ENCODE measurements at places on chromosomes 16 and 17. TPM values are rescaled to one million over a fixed set of nuclear protein-coding genes. Genes with fewer than 3 reads are reported as not detected.

- DNase-seq, result no peak
Observed at GRCh38 chr16:12096157-12096777, 119.7 kb downstream of the SNX29 start.

GRCh38 chr16:87707097-87707496 is 58.7 kb downstream of the KLHDC4 start:
- no peak for DNase-seq

DNA sequence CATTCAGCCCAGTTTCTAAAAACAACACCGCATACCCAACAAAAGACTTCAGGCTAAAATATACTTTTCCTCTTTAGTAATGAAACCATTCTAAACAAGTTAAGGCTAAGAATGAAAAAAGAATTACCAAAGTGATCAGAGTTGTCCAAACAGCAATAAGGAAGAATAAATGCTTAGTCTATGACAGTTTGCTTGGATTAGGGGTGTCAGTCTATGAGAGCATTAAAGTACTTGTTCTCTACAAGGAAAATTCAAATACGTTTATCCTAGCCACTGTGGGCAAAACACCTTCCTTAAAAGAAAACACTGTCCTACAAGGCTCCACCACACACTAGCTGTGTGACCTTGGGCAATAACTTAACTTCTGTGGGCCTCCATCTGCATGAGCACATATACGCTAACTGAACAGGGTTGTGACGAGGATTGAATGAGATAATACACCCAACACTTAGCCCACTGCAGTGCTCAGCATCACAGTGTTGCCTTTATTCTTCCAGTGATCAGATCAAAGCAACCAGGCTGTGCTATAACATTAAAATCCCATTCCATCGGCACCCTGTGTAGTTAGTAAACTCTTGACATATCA is 53.6 kb downstream of the TEX2 start:
- no peak for DNase-seq

- DNase-seq, result no peak
Observed at GRCh38 chr16:2977440-2977839, 2.8 kb downstream of the PKMYT1 start.

DNA sequence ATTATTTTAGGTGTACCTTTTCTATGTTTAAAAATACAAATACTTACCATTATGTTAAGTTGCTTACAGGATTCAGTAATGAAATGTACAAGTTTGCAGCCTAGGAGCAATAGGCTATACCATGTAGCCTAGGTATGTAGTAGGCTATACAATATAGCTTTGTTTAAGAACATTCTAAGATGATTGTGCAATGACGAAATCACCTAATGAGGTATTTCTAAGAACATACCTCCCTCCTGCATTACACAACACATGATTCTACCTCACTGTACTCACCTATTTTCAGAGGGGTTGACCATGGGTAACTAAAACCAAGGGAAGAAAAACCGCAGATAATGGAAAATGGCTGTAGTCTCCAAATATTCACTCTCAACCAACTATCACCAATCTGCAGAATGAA is 35.3 kb upstream of the TBC1D3K start:
- no peak for DNase-seq

GRCh38 chr16:30068333-30068732 is 2.8 kb downstream of the ALDOA start:
- no peak for DNase-seq

GRCh38 chr16:80299416-80299815 is 241.4 kb upstream of the DYNLRB2 start:
- no peak for DNase-seq

VASN gene
- 0.78 TPM for polyA plus RNA-seq

- peak; percentile 35 for DNase-seq
Observed at GRCh38 chr17:7834542-7834956, 532 bp downstream of the KDM6B start.
